ENCODE measurements at places on chromosomes 4 and X.

DNA sequence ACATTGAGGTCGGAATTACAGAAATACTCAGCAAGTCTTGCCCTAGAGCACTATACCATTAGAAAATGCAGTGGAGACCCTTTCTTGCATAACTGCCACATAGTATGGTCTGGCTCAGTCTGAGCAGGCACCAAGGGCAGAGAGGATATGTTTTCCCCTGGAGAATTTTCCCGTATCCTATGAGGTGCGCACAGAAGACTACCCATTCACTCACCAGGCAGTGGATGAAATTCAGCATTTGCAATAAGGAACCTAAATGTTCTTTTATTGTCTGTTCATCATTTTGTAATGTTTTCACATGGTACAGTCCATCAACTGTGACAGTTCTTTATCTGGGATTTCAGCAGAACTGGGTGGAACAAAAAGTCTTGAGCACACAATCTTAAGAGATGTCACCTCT, 15.5 kb downstream of the JADE3 start:
- DNase-seq, result no peak

DNA sequence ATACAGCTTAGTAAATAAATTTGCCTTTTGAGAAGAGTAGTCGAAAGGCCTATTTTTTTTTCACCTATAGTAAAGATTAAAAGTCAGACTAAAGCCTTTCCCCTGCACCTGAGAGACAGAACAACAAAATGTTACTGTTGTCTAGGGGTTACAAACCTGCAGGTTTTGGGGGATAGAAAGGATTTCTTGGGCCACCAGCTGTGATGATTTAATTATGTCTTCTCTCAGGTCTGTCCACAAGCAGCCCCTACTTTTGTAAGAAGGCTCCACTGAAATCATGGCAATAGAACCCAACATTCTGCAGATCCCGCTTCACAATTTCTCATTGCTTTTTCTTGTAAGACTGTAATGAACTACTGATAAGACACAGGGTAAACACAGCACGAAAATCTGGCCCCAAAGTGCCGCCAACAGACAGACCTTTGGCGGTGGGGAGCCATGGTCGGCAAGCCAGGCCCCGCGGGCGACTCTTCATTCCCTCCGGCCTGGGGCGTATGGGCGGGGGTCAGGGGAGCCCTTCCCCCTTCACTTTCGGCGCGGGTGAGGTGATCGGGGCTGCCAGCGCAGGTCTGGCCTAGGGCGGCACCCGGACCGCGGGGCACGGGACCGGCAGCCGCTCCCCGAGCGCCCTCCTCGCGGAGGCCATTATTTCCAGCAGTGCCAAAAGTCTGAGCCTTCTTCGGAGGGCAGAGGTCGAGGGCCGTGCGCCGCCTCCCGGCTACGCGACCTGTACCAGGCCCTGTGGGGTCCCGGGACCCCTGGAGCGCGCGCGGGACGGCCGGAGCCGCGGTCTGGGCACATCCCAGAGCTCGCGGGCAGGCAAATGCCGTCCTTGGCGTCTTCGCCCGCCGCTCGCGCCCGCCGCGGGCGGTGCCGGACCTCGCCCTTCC, 812 bp upstream of the KDM6A start:
- peak; percentile 35 for DNase-seq

GRCh38 chr4:74752798-74753197, 41.5 kb downstream of the BTC start:
- DNase-seq, result no peak

DNA sequence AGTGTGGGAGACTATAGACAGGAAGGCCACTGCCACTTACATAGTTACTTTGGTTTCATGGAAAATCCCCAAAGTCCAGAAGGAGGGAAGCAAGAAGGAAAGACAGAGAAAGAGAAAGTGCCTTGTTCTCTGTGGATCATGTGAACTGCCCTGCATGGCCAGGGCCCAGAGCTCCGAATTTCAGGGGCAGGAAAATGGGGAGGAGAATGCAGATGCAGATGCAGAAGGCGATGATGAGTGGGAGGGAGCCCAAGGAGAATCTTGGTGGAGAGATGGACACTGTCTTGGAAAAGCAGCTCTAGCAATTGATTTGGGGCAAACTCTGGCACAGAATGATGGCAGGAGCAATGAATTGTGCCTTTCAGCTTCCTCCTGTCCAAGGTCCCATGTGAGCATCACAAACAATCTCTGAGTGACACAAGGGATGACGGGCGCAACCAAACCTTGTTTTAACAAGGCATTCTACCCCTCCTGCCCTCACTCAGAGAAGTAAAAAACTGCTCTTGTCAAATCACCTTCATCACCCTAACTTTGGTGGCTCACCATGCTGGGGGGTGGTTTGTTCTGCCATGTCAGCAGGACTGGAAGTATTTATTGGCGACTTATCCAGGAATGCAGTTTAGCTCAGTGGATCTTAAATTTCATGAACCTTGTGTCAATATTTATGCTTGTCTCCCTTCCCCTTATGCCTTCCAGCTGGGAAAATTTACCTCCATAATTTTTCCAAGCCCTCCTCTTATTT, 53.5 kb downstream of the TSC22D3 start:
- no peak for DNase-seq

DNA sequence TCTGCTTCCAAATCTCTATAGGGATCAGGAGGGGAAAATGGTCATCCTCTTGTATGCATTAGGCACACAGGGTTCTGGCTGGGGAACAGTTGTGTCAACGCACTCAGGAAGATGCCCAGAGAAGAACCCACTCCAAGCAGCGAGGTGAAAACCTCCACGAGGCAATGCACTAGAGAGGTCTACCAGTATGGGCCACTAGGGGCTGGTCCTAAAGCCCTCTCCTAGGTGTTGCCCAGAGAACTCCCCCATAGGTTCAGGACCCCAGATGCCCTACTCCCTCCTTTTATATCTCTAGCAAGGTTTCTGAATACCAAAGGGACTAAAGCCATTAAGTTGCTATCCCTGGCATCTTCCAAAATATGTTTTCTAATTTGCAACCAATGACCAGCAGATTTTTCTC, 142.7 kb upstream of the NLGN4X start:
- DNase-seq, result no peak

DNA sequence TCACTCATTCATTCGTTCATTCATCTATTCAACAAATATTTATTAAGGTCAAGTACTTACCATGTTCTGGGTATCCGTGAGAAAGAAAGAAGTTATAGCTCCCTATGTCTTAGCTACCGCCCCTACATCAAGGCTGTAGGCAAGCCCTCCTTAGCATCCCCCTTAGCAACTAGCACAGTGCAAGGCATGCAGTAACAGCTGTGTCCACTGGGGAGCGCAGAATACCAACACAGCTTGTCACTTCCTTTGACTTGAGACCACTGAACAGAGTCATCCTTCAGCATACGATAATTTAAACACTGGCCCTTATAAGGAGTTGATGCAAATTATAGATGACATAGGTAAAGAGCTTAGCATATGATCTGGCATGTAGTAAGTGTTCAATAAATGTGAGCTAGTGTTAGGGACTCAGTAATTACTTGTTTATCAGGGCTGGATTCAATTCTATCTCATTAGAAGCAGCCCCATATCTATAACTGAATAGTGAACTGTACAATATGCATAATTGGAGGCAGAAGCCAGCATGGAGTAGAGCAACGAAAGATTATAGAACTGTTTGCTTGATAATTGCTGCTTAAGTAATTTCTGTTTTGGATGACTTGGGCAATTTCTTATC, 8.7 kb downstream of the KIAA1210 start:
- peak; percentile 47 for DNase-seq

- peak; percentile 34 for DNase-seq
Observed at GRCh38 chrX:111492085-111492484, 19.4 kb upstream of the SERTM2 start.

DNA sequence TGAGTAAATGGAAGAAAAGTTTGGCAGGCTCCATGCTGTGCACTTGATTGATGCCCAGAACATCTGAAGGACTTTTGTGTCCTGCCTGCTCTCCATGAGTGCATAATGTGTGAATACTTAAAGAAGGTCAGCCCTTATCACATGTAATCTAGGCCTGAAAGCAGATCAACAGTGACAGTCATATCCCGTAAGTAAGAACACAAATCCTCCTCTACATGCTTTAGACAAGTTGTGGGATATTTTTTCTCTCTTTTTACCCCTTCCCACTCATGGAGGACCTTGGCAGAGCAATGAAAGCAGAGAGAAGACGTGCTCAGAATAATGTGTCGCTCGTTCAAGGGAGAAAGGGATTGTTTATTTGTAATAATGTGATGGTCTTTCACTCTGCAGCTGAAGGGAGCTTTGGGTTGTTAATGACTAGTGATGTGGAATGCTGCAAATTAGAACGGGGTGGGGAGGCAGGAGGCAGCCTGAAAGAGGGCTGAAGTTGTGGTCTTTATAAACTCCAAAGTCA, 286.6 kb downstream of the BMPR1B start:
- no peak for DNase-seq

- no peak for DNase-seq
Observed at GRCh38 chr4:7753271-7753670, 186.4 kb downstream of the AFAP1 start.

DNA sequence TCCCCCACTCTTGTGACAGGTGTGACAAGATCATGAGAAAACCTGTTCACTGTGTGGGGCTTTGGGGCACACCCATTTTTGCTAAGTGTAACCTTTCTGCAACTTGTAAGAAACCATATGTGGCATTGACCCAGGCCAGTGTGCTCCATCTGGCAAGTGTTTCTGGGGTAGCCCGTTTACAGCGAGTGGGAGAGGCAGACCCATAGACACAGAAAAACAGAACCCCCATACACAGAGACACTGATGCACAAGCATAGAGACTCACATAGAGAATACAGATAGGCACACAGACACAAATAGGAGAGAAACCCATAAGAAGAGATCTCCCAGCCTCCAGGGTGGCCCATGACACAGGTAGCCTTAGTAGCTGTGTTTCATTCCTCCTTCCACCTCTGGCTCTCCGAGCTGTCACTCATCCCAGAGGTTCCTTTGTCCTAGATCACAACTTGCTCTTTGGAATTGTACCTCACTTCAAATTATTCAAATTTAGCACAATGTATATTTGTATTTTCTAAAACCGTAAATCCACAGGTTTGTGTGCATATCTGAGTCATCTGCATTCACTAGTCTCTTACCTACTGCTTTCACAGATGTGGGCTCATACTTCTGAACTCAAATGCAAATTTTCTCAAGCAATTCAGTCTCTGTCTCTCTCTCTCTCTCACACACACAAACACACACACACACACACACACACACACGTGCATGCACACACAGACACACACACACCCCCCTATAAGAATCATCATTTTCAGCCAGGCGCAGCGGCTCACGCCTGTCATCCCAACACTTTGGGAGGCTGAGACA, 114.4 kb downstream of the SH3KBP1 start:
- no peak for DNase-seq

DNA sequence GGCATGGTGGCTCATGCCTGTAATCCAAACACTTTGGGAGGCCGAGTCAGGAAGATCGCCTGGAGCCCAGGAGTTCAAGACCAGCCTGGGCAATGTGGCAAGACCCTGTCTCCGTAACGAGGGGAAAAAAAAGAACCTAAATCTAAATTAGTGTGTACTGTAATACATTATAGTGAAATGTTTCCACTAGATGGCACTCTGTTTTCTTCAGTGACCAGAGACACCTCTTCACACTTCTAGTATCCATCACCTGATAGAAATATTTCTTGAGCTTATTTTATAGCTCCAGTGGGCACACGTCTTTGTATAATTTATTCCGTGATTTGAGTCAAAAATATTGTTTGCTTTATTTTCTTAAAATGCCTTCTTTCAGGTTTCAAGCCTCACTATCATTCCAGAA, 600.9 kb upstream of the DIPK2B start:
- no peak for DNase-seq

Data from BE2C (cell line).